Suprapubic skin (tissue), 4 donors: ENCODE measurements at places on chromosomes 12 and 14.

DNA sequence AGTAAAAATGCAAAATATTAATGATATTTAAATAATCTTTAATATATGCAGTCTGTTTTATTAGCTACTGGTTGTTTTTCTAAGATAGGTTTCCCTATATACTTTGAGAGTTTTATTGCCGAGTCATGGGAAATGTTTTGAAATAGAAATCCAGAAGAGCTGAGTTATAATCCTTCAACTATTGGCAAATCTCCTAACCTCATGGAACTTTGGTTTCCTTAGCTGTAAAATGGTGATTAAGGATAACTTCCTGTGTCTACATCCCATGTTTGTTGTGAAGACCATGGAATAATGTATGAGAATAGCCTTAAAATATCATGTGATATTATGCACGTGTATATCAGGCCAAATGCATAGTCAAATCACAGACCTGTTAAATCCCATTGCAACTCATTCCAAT lies 51.0 kb downstream of the UNC79 start:
- no peak for DNase-seq

GRCh38 chr12:53599579-53599978 lies 26.6 kb downstream of the ATF7 start:
- no peak for DNase-seq

GRCh38 chr14:31530136-31530535 lies 31.1 kb upstream of the NUBPL start:
- no peak for DNase-seq

DNA sequence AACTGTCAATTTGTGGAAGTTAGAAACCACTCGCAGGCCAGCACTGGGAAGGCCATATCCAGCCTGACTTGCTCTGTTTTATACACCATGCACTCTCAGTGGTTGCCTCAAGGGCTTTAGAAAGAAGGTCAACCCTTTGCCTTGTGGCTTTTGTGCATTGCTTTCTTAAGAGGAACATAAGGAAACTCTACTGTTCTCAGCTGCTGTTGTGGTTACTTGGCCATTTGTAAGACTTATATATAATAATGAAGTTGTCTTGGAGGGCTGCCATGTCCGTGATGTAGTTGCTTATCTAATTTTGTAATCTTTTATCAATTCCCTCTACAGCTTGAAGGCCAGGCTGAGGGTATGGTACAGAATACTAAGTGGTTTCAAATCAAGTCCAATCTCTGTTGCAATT lies 637.8 kb downstream of the DIO2 start:
- DNase-seq: no peak

DNA sequence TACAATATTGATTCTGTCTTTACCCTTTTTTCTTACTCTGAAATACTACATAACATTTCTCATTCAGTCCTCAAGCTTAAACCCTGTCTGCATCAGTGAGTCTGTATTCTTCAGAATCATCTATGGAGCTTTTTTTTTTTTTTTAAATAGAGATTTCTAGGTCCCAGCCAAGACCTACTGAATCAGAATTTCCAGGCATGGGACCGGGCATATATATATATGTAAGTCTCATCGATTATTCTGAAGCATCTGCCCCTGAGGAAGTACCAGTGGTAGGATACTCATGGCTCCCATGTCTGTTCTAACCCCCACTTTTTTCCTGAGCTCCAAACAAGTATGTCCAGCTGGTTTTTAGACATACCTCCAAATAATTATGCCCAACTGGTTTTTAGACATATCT lies 6.1 kb downstream of the DDX47 start:
- no peak for DNase-seq

DNA sequence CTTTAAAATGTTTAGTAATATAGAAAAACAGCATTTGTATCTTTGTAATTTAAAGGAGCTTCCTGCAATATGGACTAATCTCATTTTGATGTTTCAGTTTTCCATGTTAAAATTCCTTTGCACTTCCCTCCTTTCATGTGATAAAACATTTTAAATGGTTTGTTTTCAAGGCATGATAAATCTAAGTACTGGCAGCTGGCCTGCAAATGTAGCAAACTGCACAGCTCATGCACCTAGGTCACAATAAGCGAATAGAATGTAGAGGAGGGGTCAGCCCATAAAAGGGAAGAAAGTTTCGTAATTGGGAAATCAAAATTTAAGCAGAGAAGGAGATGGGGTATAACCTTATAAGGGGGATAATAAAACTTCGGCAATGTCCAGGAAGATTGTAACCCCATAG lies 80.0 kb upstream of the KCNH3 start:
- no peak for DNase-seq

GRCh38 chr12:109157986-109158385 lies 41.6 kb downstream of the ACACB start:
- no peak for DNase-seq

DNA sequence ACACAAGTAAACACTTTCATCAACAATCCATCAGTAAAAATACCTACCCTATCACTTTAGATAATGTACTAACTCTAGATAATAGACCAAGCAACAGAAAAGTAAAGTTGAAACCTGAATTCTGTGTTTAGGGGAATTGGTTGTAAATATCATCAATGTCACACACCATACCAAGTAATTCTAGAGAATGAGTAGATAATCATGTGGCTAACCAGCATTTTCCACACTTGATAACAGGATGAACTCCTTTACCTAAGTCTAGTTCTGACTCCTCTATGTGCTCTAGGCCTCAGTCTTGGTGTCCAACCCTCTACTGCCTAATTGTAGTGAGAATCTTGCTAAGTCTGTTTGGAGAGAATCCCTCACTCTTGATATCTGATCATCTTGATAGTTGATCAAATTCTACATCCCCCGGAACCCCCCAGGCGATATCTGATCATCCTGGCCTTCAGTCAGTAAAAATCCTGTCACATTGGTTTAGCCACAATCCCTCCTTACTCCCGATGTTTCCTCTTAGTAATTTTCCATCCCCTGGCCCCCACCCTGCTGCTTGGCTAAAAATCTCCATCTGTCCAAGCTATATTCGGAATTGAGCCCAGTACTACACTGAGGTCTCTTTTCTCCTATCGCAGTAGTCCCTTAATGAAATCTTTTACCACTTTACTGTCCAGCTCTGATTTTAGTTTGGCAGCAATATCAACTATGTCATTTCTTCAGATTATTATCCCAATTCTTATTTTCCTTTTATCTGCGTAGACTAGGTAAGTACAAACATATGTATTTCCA lies 3.4 kb upstream of the SLCO1A2 start:
- DNase-seq: no peak

- no peak for DNase-seq
Observed at GRCh38 chr14:76719666-76720065, 41.6 kb upstream of the VASH1 start.

DNA sequence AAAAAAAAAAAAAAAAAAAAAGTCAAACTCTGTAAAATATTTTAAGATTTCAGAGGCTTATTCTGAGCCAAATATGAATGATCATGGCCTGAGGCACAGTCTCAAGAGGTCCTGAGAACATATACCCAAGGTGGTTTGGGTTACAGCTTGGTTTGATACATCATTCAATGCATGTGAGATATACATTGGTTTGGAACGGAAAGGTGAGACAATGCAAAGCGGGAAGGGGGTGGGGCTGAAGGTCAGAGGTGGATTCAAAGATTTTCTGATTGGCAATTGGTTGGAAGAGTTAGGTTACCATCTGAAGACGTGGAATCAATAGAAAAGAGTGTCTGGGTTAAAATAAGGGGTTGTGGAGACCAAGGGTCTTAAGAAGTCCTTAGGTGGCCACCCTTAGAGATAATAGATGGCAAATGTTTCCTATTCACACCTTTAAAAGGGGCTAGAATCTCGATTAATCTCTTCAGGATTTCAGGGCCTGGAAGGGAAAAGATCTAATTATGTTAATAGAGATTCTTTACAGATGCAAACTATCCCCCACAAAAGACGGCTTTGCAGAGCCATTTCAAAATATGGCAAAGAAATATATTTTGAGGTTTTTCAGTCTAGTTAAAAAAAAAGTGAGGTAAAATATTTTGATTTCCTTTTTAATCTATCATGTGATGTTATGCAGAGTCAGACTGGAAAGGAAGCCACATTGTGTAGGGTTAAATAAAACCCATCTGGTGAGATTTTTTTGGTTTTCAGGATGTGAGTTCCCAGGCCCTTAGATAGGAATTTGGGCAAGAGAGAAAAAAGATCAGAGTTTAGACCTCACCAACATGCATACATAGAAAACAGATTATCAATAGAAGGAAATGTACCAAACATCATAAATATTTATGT lies 173.8 kb upstream of the CNOT2 start:
- DNase-seq: no peak

DNA sequence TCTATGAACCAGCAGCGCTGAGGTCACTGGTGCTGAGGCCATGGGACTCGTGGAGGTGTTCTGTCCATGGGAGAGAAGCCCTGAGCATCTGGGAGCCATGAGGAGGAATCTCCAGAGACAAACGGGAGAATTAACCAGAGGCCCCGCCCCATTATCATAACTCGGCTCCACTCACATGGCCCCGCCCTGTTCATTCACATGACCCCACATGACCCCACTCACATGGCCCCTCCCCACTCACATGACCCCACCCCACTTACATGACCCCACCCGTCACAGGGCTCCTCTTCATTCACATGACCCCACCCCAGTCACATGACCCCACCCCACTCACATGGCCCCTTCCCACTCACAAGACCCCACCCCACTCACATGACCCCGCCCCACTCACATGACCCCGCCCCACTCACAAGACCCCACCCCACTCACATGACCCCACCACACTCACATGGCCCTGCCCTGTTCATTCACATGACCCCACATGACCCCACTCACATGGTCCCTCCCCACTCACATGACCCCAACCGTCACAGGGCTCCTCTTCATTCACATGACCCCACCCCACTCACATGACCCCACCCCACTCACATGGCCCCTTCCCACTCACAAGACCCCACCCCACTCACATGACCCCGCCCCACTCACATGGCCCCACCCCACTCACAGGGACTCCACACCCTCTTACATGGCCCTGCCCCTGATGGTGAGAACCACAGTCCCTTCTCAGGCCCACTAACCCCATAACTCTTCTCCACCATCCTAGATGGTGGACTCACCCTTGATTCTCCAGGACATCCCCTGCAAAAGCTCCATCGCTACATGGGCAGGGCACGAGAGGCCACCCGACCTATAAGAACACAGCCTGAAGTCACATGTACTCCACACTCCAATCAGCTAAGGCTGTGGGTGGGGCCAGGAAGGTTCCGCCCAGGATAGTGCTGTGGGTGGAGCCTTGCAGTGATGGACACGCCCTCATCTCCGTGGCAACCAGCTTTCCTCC lies 151.1 kb upstream of the SFSWAP start:
- DNase-seq: no peak

DNA sequence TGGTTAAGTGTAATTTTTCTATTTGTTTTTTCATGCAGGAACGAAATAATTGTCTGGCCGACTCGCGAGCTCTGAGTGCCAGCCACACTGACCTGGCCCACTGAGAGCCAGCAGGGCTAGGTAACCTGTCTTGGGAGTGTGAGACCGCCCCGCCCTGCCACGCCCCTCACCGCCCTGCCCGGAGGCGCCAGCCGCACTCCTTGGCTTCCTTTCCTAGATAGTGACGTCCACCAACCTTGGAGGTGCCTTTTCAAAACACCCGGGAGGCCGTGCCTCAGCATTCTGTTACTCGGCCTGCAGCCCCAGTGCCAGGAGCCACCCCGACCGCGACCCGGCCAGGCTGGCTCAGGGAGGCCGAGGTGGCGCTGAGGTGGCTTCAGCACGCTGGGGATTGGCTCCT lies 21.7 kb downstream of the XRCC3 start:
- peak; percentile 69 for DNase-seq

GRCh38 chr12:117718141-117718540 lies 250.6 kb downstream of the KSR2 start:
- no peak for DNase-seq

GRCh38 chr14:76174982-76175381 lies 23.3 kb downstream of the GPATCH2L start:
- no peak for DNase-seq

DNA sequence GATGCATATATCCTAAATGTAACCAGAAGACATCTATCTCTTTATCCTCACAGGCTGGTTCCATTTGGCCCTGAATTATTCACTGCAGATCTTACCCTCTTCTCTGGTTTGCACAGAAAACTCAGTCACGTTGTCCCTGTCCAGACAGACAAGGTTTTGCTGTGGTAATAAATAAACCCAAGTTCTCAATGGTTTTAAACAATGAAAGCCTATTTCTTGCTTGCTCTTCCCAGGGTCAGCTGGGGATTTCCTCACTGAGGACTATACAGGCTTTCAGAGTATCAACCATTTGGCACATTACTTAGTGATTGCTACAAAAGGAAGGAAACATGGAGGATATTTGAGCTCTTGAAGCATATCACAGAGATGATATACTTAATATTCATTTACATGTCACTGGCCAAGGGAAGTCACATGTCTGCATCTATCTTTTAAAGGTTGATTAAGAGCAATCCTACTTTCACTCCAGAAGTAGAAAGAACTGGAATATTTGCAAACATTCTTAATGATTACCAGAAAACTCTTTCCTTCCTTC lies 24.4 kb upstream of the E2F7 start:
- no peak for DNase-seq

- DNase-seq: no peak
Observed at GRCh38 chr12:43177276-43177675, 374.7 kb downstream of the ADAMTS20 start.

GRCh38 chr12:1916371-1917171 lies 1.9 kb downstream of the CACNA2D4 start:
- peak; percentile 61 for DNase-seq

GRCh38 chr12:50102131-50102531 lies 1.7 kb upstream of the GPD1 start:
- no peak for DNase-seq

GRCh38 chr12:58433959-58434358 lies 486.3 kb downstream of the LRIG3 start:
- DNase-seq: no peak

GRCh38 chr14:59377491-59377890 lies 87.7 kb downstream of the GPR135 start:
- DNase-seq: no peak

GRCh38 chr12:126160912-126161311 lies 1095.7 kb downstream of the AACS start:
- DNase-seq: no peak
